ENCODE measurements at places on chromosomes 1 and 21. TPM values are rescaled to one million over a fixed set of nuclear protein-coding genes. Genes with fewer than 3 reads are reported as not detected.
A peak's percentile ranks its signal among the peaks of the same experiment; 100 is the strongest.

GRCh38 chr1:103492003-103492625 lies 33.4 kb upstream of the RNPC3 start:
- no peak for DNase-seq

GRCh38 chr1:70685300-70686286 lies 274.5 kb downstream of the CTH start:
- peak; percentile 68 for DNase-seq

DNA sequence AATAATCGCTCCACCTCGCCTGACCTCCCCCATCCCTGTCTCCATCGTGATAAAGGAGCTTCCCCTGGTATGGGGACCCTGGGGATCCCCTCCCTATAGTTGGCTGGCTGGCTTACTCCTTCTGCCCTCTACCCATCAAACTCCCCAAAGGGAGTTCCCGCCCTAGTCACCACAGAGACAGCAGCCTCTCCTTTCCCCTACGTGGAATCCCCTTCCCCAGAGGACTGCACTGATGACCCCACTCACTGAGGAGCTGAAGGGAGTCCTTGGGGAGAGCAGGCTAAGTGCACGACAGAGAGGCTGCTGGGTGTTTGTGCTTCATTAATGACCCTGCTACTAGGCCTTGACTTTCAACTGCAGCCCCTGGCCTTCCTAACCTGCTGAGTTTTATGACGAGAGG lies 1.9 kb downstream of the CADM3 start:
- no peak for DNase-seq

Gene CHI3L1
- total RNA-seq, result not detected

Gene HSD3B2
- total RNA-seq, result not detected

Data from HepG2 (cell line).